ENCODE measurements at places on chromosomes 1 and 21.

GRCh38 chr1:188782220-188782841 is 1695.3 kb downstream of the BRINP3 start:
- DNase-seq, result no peak

- no peak for DNase-seq
Observed at GRCh38 chr1:42524330-42524729, 61.2 kb downstream of the CCDC30 start.

GRCh38 chr1:47644212-47644573 is 206.3 kb downstream of the FOXD2 start:
- DNase-seq, result no peak

GRCh38 chr1:238491265-238491664 is 600.5 kb upstream of the ZP4 start:
- no peak for DNase-seq

DNA sequence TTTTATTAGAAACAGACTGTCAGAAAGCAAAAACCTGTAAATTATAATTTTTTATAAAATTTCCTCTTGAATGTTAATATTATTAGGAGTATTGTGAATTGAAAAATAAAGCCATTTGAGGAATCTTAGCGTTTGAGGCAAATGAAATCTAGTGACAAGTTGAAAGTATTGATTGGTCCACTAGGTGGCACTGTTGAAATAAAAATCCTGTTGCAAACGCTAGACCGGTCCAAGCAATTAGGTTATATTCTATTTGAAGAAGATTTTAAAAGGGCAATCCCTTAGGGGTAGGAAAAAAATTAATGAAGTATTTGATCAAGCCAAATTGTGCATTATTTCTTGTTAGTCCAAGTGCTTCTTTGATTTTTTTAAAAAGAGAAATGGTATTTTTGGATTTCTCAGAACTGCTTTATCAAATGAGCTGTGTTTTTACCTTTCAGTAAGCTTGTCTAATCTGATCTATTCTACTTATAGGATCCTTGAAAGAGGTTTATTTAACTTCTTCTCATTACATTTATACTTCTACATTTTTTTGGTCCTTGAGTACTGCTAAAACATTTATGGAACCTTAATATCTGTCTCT is 57.7 kb downstream of the ATG4C start:
- peak; percentile 78 for DNase-seq

DNA sequence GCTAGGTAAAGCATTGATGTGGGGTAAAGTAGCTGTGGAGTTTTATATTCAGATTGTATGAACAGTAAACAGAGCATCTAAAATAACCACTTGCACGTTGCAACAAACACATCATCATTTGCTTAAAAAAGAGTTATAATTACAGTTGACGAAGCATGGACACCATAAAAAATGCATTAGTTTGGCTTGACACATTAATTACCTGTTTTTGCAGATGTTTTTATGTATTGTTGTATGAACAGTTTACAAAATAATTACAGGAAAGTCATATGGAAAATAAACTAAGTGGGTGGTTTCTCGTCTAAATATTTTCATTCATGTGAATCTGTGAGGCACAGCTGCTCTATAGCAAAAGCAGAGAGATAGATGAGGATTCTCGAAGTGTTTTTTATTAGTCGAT is 108.3 kb downstream of the RPS6KC1 start:
- DNase-seq, result peak; percentile 92

DNA sequence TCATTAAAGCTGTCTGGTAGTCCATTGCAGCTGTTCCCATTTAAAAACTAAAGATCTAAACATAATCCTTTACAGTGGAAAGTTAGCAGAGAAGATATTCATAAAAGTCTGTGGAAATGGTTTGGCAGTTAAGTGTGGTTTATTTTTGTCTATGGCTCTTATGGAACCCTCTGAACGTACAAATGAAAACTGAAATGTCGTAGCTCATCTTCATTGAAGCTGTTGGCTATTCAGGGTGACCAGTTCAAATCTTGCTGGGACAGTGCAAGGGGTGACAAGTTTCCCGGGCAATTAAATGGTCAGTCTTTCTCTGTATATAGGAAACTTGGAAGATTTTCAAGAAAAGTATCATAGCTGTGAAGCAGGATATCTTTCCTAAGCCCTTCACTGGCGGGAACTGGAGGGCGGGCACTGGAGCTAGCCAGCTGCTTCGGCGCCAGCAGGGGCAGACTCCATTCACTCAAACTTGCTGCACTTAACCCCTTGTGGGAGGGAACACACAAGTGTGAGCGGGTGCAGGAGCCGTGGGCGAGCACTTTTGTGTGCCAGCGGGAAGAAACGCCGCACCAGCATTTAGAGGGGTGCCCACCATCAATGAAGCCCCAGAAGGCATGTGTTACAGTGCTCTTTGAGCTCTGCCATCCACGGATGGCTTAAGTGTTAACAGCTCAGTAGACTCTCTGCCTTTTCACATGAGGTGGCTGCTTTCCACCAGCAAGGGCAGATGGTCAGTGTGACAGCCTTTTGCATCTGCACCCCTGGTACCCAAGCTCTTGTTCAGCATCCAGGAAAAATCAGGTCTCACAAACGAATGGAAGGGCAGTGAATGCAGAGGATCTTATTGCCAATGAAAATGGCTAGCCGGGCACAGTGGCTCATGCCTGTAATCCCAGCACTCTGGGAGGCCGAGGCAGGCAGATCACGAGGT is 232.1 kb upstream of the KAZN start:
- DNase-seq, result no peak

DNA sequence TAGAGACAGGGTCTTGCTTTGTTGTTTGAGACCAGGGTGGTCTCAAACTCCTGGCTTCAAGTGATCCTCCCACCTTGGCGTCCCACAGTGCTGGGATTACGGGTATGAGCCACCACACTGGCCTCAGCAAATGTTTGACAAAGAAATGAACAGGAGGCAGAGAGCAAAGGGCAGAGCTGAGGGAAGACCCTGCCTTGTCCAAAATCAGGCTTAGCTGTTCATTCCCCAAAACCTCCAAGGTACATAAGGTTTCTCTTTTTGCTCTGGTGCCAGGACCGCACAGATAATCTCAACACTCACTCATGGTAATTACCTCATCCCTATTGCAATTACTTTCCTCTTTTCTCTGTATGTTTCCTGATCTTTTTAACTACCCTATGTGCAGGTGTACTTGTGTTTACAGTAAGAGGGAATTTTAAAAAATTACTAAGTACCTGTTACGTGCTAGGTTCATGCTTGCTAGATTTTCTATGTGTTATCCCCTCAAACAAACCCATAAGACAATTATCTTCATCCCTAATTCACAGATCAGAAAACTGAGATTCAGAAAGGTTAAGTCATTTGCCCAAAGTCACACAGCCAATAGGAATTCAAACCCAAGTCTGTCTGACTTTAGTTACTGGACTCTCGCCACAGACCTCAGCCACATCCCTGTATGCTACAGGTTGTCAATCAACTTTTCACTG is 11.5 kb downstream of the ASAP3 start:
- no peak for DNase-seq

DNA sequence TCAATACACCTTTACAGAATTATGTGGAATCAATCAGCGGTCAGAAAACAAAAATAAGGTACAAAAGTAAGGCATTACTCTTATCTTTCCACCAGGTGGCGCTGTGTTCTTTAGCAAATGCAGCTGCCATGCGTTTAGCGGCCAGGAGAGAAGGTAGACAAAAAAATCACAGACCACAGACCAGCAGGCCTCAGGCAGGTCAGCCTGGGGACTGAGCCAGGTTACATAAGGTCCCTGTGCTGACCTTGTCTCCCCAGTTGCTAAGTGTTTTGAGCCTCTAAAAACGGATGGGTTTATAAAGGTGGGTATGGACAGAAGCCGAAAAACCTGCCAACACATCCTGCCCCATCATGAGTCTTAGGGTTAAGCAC is 2.8 kb downstream of the RGS16 start:
- DNase-seq, result peak; percentile 85

GRCh38 chr1:194233069-194233468 is 1046.7 kb upstream of the B3GALT2 start:
- no peak for DNase-seq

GRCh38 chr1:183571678-183572268 is 18.5 kb downstream of the NCF2 start:
- DNase-seq, result no peak

- no peak for DNase-seq
Observed at GRCh38 chr1:160667896-160668295, 21.1 kb upstream of the SLAMF1 start.

DNA sequence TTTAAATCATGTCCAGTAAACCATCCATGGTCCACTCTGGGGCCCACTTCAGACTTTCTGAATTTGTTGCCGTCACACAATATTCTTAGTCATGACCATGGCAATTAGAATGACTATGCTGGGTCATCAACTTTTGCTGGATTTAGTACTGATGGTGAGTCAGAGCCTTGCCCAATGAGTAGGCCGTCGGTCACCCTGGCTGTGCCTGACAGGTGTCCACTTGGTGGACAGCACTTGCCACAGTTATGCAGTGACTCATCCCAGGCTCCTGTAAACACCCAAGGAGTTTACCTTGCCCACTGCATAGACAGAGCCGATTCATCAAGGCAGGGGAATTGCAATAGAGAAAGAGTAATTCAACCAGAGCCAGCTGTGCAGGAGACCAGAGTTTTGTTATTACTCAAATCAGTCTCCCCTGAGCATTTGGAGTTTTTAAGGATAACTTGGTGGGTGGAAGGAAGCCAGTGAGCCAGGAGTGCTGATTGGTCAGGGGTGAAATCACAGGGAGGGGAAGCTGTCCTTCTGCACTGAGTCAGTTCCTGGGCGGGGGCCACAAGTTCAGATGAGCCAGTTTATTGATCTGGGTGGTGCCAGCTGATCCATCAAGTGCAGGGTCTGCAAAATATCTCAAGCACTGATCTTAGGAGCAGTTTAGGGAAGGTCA is 333.8 kb downstream of the PTPRU start:
- DNase-seq, result no peak

GRCh38 chr21:30881480-30881879 is at the start of gene KRTAP11-1:
KRTAP11-1 (minus strand) TSS chr21:30881580; CDS start chr21:30881524, 56 bp downstream.
- no peak for DNase-seq

GRCh38 chr21:32330784-32331311 is 32.2 kb downstream of the MRAP start:
- no peak for DNase-seq

- no peak for DNase-seq
Observed at GRCh38 chr1:227411066-227411465, 92.8 kb upstream of the CDC42BPA start.

GRCh38 chr1:19925342-19926070 is 2.1 kb upstream of the PLA2G2E start:
- no peak for DNase-seq

- DNase-seq, result no peak
Observed at GRCh38 chr1:226863446-226863845, 7.0 kb upstream of the PSEN2 start.

DNA sequence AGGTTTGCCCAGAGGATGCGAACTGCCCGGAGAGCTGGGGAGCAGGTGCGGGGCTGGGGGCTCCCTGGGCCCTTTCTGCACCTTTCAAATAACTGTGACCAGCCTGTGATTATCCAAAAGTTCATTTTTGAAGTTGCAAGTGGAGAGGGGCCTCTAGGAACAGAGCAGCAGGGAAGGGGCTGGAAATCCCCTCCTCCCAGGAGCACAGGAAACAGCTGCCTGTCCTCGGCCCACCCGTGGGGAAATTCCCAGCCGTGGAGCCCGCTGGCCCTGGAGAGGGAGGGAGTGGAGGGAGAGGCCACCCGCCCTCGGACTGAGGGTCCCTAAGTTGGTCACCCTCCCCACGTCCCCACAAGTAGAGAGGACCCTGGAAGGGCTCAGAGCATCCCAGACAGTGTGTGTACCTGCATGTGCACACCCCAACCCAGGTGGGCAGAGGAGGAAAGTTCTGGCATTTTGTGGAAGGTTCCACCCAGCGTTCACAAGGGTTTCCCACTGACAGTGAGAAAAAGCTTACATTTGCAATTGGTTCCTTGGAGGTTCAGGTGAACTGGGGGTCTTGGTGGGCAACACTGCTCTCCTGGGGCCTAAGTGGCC is 1.2 kb upstream of the TNFRSF4 start:
- no peak for DNase-seq

DNA sequence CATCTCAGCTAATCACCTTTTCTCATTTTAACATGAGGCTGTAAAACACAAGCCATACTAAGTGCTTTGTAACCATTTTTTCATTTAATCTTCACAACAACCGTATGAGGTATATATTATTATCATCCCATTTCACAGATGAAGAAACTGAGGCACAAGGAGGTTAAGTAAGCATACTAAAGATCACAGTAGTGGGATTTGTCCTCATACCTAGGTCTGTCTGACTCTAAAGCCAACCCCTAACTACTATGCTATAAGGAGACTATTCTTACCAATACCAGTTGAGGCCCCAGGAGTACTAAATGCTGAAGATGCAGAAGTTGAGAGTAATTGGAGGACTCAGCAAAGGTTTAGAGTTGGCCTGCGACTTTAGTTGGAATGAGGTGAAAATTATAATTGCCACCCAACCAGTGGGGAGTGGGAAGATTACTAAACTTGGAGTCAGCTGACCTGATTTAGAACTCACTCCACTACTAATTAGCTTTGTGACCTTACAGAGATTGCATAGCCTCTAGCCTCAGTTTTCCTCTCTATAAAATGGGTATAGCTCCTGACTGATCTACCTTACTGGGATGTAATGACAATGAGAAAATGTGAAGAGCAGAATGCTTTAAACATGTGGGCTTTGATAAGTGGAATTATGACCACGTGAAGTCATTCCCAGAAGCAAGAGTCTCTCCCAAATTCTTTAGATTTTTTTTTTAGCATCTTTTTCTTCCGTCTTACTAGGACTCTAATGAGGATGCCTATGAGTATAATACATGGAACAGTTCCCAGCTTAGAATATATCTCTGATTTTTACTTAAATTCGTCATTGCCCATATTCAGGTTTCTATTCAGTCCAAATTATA is 85.8 kb upstream of the IPO9 start:
- DNase-seq, result no peak

DNA sequence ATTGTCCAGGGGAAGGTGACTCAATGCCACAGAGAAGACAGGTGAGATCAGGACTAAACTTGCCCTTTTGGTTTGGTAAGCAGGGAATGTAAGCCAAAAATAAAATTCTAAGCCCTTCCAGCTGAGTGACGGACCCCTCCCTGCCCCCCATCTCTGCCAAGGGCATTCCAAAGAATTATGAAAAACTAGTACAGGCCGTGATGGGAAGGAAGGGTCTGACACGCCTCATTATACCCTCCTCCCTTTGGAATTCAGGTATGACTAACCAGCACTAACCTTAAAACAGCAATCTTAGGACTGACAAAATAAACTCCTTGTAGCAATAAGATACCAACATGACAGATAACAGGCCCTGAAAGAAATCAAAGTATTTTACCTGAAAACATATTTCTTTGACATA is 99.6 kb downstream of the GABPA start:
- DNase-seq, result no peak

DNA sequence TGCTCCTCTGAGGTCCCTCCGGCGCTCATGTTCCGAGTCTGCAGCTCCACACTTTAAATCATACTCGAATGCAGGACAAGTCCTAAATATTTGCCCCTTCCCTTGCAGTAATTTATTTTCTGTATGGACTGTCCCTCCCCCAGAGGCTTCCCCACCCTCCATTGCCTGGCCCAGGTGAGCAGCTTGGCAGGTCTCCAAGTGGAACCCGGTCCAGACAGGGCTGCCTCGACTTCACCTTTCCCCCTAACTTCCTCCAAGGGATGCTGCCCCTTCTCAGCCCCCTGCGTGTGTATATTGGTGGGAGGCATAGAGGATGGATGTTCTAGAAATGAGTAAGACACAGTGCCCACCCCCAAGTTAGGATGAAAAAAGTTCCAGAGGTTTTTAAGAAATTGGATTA is 5.4 kb upstream of the OPTC start:
- no peak for DNase-seq

- DNase-seq, result peak; percentile 25
Observed at GRCh38 chr1:39976732-39977131, 21.8 kb downstream of the MFSD2A start.
